ENCODE measurements at places on chromosomes 7 and 10.
A peak's percentile ranks its signal among the peaks of the same experiment; 100 is the strongest.

- no peak for DNase-seq
Measured at GRCh38 chr10:125144693-125145623, 15.4 kb downstream of the CTBP2 start.

GRCh38 chr7:135993950-135994349 lies 16.8 kb upstream of the MTPN start:
- DNase-seq: no peak

DNA sequence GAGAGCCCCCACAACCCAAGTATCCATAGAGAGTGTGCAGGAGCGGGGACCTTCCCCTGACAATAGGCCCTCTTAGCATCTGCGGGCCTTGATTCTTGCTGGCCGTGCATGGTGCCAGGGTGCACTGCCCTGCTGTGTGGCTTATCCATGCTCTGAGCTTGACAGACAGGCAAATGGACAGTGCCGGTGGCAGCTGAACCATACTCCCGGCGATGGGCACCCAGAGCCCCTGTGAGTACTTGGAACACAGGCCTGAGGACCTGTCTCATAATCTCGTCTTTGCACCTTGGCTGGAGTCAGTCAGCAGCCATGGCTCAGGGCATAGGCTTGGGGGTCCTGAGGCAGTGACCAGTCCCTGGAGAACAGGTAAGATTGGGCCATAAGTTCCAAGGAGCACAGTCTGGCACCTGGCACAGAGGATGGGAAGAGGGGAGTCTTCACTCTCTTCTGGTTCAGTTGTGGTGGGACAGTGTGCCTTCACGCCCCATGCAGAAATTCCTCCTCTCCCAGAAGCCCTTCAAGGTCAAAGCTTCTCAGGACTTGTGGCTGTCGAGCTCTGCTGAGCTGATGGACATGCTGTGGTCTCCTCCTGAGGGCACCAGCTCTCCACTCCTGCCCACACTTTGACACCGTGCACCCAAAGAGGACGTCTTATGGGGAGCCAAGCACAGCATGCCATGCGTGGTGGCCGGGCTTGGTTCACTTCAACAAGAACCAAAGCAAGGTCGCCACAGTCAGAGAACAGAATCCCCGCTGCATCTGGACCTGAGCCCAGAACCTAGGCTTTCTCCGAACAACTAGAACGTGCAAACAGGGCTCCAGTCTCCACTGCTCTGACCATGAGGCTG lies 59.4 kb upstream of the CAMK2B start:
- no peak for DNase-seq

DNA sequence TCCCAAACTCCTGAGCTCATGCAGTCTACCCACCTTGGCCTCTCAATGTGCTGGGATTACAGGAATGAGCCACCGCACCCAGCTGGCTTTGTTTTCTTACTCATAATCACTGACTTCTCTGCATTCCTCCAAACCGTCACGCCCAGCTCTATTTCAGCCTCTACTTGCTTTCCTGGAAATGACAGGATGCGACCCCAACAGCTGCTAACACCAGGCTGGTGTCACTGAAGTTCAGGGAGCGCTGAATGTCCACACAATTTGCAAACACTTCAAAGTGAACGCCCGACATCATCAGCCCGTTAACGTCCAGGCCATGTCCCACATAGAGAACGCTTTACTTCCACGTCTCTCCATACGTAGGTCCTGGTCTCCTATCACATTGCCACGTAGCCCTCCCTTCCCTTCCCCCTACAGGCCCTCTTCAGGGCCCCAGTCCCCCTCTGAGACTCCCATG lies 12.8 kb upstream of the PROSER2 start:
- DNase-seq: no peak

DNA sequence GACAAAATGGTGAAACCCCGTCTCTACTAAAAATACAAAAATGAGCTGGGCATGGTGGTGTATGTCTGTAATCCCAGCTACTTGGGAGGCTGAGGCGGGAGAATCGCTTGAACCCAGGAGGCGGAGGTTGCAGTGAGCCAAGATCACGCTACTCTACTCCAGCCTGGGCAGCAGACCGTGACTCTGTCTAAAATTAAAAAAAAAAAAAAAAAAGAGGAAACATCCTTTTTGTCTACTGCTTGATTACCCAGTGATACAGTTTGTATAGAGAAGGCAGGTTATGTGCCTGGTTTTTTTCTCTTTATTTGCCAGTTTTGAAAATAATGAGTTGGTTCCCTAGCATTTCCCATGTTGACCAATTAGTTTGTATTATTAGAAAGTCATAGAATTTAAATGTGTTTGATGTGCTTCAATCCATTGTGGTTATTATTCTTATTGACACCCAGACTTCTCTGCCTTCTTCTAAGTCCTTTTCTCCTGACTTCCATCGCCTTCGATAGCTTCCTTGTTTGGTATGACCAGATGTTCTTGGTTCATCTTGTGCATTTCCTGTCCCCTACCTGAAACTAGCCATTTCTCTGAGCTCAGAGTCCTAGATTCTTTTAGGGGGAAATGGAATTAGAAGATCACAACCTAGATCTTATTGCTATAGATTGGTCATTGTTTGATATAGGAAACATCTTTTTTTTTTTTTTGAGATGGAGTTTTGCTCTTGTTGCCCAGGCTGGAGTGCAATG lies 43.2 kb downstream of the VKORC1L1 start:
- no peak for DNase-seq

GRCh38 chr10:123970207-123970926 lies 78.8 kb upstream of the CPXM2 start:
- DNase-seq: no peak

DNA sequence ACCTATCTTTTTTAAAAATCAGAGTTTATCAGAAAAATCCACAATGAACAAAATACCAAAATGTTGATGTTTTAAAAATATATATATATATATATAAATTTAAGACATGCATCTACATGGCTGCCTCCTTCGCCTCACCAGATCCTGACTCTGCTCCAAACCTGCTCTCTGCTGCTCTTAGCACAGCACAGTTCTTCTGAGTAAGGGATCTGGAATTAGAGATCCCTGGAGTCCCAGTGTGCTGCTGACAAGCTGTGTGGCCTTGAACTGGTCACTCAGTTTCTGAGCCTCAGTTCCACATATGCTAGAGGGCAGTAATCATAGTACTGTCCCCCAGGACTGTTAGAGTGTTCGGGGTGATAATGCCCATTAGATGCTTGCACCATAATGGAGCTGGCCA lies 53.1 kb upstream of the AQP1 start:
- no peak for DNase-seq

DNA sequence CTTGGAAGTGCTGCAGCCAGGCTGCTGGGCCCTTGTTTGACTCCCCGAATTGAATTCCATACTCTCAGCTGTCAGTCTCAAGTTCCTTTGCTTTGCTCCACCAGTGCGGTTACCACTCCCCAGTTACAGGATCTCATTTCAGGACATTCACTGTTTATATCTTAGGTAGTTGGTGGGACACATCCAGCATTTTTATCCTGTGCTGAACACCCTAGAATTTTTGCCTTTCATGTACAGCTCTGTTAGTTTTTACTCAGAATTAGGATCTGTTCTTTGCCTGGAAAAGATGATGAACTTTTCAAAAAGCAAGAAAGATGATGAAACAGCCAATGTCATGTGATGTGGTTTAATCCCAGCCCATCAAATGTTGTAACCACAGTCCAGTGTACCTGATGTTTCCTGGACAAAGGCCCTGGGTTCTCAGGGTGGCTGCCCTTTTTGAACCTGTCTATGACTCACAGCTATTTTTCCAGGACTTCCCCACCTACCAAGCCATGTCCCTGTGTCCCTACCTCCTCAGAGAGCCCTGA lies 149.7 kb downstream of the NOC3L start:
- no peak for DNase-seq

- DNase-seq: no peak
Measured at GRCh38 chr7:148545932-148546331, 44.6 kb upstream of the C7orf33 start.

- no peak for DNase-seq
Measured at GRCh38 chr7:27314111-27314510, 71.5 kb downstream of the EVX1 start.

DNA sequence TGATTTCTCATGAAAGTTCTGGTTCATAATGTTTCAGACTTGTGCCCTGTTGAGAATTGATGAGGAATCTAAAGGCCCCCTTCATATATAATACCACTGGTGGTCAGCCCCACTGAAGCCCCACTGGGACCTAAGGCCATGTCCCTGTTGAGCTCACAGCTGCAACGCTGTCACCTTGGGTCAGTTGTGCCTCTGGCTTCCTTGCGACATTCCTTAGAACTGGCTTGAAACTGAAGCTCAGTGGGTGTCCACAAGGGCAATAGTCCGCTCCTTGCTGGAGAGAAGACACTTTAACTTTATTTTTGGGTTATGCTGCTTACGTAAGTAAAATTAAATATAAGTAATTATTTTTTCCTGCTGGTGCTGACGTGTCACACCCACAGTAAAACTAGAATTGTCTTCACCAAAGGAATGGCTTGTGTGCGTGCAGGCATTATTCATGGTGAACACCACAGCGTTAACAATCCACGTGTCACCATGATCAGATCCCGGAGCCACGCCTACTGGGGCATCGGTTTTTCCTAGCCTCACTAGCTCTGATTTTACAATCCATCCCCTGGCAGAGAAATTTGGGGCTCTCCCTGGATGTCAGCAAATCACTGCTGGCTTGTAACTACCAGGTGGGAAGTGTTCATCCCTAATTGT lies 66.5 kb downstream of the BICC1 start:
- DNase-seq: no peak

- DNase-seq: no peak
Measured at GRCh38 chr7:116614499-116615262, 57.3 kb upstream of the MET start.

- no peak for DNase-seq
Measured at GRCh38 chr7:158495216-158495615, 92.4 kb downstream of the PTPRN2 start.

GRCh38 chr7:36653008-36653662 lies 71.2 kb downstream of the AOAH start:
- no peak for DNase-seq

GRCh38 chr7:28297801-28298459 lies 114.4 kb upstream of the CREB5 start:
- no peak for DNase-seq

- no peak for DNase-seq
Measured at GRCh38 chr10:26439406-26440087, 1.4 kb downstream of the APBB1IP start.

- DNase-seq: no peak
Measured at GRCh38 chr10:60148266-60148840, 241.3 kb downstream of the ANK3 start.

GRCh38 chr7:71625545-71625944 lies 493.6 kb downstream of the GALNT17 start:
- DNase-seq: no peak

- DNase-seq: no peak
Measured at GRCh38 chr7:158371856-158372255, 215.8 kb downstream of the PTPRN2 start.

DNA sequence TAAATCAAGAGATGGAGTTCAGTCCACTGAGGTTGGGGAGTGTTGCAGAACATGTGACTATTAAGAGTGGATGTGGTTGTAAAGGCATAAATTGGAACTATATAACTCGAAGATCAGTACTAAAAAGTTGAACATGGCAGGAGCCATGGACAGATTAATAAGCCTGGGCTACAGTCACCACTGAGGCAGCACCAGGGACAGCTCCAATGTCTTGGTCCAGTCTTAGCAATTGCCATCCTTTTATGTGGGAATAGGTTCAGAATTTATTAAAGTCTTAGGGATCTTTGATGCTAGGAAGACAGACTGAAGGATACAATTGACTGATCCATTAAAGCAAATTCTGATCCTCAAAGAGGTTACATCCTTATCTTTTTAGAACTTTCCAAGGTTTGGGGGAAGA lies 156.6 kb downstream of the ADRA2A start:
- no peak for DNase-seq

GRCh38 chr7:18320971-18321567 lies 174.5 kb upstream of the HDAC9 start:
- DNase-seq: peak; percentile 7

DNA sequence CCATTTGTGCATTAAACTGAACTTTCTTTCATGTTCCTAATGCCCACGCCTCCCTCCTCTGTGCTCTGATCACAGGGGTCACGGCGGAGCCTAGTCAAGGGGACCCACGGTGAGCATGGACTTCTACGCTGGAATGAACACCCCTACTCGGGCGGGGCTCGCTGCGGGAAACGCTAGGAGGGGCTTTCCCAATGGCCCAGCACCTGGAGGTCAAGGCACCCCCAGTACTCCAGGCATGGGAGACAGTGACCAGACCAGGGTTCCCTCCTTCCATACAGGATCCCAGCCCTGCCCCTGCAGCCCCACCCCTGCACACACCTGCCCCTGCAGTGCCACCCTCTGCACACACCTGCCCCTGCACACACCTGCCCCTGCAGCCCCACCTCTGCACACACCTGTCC lies 27.1 kb upstream of the NKX6-2 start:
- no peak for DNase-seq

DNA sequence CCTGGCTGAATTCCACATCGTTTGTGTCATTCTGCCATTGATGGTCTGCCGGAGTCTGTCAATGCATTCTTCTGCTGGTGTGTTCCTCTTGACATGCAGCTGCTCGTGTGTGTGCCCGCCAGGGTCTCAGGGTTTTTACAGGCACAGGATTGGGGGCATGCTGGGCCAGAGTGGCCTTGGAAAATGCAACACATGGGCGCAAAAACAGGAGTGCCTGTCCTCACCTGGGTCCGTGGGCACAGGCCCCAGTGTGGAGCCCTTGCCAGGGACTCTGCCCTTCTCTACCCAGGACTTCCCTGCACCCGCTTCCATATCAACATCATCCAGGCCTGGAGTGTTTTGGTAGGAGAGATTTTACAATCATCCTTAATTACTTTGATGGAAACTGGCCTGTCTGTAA lies 340.7 kb downstream of the KIF20B start:
- DNase-seq: no peak

- DNase-seq: no peak
Measured at GRCh38 chr10:129659508-129660268, 192.6 kb downstream of the MGMT start.

DNA sequence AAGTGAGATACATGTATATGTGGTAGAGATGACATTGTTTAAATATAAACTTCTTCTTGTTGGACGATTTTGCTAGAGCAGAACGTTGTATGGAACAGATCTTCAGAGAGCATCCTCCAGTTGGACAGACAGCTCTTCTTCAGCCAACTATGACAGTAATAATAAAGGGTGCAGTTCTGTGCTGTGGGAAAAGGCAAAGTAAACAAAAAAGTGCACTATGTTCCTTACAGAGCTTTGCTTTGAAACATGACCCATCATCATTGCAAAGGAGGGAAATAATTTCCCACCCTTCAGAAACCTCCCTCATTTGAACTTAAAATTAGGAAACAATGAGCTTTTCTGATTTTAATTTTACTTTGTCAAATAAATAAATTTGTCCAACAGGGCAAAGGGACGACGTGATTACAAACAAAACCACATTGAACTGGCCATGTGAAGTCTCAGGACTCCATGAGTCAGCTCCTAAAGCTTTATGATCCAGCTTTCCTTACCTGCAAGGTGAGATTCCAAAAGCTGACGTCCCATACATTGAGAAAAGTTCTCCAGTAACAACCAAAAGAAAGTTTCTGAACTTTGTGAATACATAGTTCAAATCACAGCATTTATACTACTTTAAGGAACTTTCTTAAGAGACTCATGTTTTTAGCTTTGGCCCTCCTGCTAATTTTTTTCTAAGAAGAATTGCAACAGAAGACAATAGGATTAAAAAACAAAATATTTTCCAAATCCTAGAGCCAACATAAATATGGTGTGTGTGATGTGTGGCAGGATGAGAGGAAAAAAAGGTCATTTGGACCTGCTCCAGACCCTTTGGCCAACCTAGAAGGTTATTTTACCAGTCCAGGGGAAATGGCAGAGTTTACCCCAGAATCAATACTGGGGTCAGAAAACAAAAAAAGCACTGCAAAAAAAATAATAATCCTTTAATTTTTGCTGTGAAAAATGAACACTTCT lies 565.4 kb upstream of the NRP1 start:
- DNase-seq: no peak

Measured in stimulated activated CD4-positive, alpha-beta T cell treated with anti-CD3 and anti-CD28 coated beads, Interleukin-12 subunit alpha, Interleukin-12 subunit beta, amount 100 ng/mL, for 48 hours (primary cell).